DMS153 (cell line): ENCODE measurements at places on chromosomes 5 and 9.

- DNase-seq, result no peak
These were observed 126.6 kb downstream of the BARX1 start for GRCh38 chr9:93828331-93829097.

DNA sequence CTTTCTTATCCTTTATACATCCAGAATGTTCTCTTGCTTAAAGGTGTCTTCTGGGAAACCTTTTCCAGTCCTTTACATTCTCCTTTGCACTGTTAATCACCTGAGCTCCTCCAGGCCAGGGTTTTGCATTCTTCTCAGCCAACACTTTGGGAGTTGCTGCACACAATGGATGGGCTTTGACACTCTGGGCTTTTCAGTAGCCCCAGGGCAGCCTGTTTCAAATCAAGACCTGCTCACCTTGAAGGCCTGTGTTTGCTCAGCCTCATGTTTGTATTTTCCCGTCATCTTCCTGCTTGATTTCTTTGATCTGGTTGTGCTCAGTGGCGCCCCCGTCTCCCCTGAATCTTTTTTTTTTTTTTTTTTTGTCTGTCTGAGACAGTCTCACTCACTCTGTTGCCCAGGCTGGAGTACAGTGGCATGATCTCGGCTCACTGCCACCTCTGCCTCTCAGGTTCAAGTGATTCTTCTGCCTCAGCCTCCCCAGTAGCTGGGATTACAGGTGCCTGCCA is 41.0 kb downstream of the DMRT1 start:
- no peak for DNase-seq

DNA sequence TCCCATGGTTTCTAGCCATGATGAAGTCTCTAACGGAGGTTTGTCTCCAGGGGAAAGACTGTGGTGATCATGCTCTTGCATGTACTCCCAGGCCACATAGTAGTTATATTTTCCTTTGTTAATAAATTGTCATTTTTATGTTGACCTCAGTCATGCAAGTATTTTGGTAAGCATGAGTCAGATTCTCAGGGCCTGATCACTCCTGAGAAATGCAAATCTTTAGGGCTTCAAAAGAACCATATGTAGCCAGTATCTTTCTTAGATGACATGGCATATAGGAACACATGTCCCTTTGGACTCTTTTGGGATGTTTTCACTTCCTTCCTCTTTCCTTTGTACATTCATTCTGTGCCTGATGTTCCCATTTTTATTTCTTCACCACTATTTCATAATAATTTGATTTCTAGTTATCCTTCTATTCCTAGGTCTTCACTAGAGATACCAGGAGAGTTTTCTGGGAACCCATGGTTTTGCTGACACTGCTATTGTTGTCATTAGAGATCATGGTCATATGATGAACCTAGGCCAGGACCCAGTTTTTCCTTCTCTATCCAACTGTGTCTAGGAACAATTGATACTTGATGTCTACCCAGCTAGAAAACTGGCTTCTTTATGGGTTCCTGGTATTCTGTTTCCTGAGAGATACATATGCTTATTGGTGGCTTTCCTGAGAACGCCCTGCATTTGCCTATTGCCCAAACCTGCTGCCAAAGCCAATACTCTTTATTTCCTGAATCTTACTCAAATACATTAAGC is 248.1 kb upstream of the NREP start:
- DNase-seq, result no peak

- peak; percentile 20 for DNase-seq
These were observed 145.6 kb downstream of the HSD17B3 start for GRCh38 chr9:96156171-96156974.

DNA sequence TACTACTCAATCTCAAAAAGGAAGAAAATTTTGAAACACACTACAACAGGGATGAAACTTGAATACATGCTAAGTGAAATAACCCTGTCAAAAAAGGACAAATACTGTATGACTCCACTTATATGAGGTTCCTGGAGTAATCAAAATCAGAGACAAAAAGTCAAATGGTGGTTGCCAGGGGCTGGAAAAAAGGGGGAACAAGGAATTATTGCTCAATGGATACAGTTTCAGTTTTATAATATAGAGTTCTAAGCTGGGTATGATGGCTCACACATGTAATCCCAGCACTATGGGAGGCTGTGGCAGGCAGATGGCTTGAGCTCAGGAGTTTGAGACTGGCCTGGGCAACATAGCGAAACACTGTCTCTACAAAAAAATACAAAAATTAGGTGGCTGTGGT is 29.0 kb downstream of the ETF1 start:
- no peak for DNase-seq

- DNase-seq, result no peak
These were observed 58.7 kb upstream of the CTSL start for GRCh38 chr9:87667164-87667738.
